NCI-H2029 treated with DMSO at 0.1 percent for 48 hours (cell line): ENCODE measurements at places on chromosomes 2 and 18.

DNA sequence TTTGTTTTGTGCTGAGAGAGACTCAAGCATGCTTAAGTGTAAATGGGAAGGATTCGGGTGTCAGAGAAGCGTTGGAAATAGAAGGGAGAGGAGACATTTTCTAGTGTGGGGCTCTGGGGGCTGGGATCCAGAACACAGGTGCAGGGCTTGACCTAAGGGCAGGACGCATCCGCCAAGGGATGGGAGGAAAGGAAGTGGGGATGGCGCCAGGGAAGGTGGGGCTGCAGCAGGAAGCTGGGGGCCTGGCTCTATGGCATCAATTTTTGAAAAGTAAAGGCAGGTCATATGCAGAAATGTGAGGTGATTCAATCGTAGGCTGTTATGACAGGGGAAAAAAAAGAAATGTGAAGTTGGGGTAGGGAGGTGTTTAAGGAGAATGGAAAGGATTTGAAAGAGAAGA is 143.2 kb upstream of the SERTAD2 start:
- peak; percentile 24 for DNase-seq

GRCh38 chr2:40255103-40255502 is 196.8 kb downstream of the SLC8A1 start:
- no peak for DNase-seq

GRCh38 chr2:120174963-120175581 is 48.1 kb downstream of the TMEM185B start:
- peak; percentile 60 for DNase-seq

DNA sequence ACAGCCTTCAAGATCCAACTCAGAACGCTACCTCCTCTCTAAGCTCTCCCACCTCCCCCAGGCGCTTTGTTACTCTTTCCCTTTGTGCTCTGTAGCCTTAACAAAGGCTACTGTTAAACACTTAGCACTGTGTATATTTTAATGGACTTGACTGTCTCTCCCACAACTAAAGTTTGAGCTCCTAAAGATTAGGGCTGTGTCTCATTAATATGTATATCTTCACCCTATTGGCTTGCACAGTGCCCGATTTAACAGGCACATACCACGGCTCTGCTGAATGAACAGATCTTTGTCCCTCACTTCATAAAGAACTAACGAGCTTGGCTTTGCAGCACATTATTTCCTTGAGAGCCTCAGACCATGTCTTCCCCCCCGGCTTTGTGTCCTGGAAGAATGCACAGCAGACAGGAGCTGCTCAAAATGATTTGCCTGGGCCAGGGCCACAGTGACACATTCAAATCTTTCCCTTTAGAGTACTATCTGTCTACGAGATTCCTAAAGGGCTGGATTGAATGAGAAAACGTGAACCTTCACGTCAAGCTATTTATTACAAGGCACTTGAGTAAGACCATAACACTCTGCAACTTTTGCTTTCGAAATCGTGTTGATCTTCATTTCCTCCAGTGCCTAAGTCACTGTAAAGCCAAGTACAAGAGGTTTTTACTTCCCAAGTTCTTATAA is 22.1 kb downstream of the ABHD3 start:
- no peak for DNase-seq

DNA sequence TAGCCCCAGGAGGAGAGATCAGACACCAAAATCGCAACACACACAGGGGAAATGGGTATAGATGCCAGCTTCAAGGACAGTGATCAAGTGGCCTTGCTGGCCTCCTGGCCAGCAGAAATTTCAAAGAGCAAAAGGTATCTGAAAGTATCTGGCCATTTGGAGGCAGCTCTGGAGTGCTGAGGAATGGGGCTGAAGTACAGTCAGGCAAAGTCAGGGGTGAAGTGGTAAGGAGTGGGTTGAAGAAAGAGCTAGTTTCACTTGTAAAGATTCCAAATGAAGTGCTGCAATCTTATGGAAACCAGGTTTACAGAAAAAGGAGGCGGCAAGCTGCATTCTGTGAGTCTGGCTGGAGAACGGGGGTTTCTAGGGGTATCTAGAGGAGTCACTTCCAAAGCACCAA is 19.2 kb upstream of the PCBP1 start:
- no peak for DNase-seq

DNA sequence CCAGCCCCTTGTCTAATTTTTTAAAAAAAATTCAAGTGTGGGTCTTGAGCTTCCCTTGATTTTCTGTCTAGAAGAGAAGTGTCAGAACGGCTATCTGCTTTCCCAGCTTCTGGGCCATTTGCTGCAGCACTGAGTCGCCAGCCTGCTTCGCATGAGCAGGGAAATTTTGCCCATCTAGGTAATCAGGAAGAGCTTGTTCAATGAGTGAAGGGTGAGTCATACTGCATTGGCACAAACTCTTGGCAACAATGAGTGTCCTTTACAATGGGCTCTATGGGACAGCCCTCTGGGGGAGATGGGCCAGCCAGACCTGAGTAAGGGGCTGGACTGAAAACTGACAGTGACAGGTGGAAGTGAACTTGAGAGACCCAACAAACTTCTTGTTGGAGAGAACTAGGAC is 2.4 kb upstream of the RNF144A start:
- no peak for DNase-seq

- peak; percentile 48 for DNase-seq
Measured at GRCh38 chr2:52238782-52239181, 1206.8 kb upstream of the NRXN1 start.

GRCh38 chr2:677056-677958 is at the start of gene TMEM18:
Gene TMEM18 (minus strand): TSS chr2:677406. CDS start chr2:677345, 61 bp downstream.
- peak; percentile 84 for DNase-seq

- no peak for DNase-seq
Measured at GRCh38 chr2:106867196-106867953, 18.6 kb downstream of the ST6GAL2 start.

DNA sequence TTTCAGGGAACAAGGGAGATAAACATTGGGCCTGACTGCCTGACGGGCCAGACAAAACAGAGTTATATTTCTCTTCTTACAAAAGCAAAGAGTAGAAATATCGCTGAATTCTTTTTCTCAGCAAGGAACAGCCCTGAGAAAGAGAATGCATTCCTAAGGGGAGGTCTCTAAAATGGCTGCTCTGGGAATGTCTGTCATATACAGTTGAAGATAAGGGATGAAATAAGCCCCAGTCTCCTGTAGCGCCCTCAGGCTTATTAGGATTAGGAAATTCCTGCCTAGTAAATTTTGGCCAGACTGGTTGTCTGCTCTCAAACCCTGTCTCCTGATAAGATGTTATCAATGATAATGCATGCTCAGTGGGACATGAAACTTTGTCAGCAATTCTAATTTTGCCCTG is 134.9 kb upstream of the CNTNAP5 start:
- DNase-seq, result no peak

GRCh38 chr2:174012347-174013314 is 47.5 kb upstream of the SP3 start:
- no peak for DNase-seq

GRCh38 chr2:171550613-171551012 is 28.3 kb downstream of the CYBRD1 start:
- DNase-seq, result no peak

- no peak for DNase-seq
Measured at GRCh38 chr2:126669772-126670171, 13.8 kb downstream of the GYPC start.

DNA sequence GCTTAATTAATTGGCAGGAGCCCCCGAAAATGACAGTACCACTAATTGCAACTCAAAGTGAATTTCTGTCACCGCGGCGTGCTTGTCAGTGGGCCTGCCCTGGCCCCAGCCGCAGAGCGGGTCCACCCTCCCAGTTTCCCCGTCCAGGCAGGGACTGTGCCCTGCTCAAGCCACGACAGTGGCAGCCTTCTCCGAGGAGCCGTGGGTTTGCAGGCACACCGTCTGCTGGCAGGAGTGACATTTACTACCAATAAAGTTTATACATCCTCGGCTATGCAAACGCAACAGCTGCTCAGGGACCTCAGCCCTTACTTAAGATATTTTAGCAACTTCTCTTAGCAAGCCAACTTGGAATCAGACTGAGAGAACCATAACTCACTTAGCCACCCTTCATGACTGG is 112.7 kb downstream of the GBX2 start:
- no peak for DNase-seq

GRCh38 chr2:51629406-51629805 is 597.5 kb upstream of the NRXN1 start:
- no peak for DNase-seq

- DNase-seq, result no peak
Measured at GRCh38 chr2:101751875-101752619, 54.5 kb downstream of the MAP4K4 start.

GRCh38 chr18:5582849-5583681 is 39.3 kb upstream of the EPB41L3 start:
- DNase-seq, result no peak

DNA sequence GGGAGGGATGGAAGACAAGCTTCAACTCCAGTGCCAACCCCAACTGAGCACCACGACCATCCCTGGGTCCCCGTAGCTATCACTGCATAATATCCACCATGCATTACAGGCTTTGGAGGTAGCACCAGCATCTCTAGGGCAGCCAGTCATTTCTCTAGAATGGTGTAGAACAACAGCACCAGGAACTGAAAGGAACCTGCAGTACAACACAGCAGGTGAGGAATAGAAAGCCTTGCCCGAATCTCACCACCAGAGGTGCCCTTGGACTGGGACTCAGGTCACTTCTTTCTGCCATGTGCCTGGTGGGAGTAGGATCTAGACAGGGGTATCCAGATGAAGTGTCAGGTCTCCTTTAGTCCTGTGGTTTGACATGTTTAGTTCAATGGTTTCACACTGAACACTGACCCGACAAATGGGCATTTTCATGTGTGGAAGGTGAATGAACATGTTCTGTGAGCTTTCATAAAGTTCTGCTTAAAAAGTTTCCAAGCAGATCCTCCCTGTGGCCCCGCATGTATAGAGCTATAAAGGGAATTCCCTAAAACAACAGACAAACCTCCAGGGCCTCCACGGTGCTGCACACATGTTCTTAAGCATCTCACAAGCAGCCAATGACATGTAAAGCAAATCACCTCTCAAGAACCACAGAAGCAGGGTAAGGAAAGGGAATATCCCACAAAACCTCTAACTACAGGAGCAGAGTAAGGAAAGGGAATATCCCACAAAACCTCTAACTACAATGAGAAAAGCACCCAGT is 208.3 kb downstream of the AFF3 start:
- no peak for DNase-seq

- no peak for DNase-seq
Measured at GRCh38 chr2:57460396-57461276, 586.0 kb upstream of the VRK2 start.

DNA sequence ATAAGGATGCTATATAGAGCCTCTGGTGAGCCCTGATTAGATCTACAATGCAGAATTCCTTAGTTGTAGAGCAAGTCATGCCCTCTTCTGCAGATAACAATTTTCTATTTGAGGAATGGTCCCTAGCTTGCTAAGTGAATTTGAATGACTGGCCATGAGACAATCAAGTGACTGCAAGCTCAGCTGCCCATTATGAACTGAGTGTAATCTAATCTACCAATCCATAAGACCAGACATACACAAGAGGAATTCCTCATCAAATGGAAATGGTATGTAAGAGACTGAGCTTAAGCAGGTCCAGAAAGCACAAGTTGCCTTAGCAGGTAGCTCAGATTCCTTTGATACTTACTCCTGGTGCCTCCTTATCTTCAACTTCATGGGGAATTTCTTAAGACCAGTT is 4.8 kb upstream of the ANKRD44 start:
- DNase-seq, result no peak

- DNase-seq, result no peak
Measured at GRCh38 chr2:235044501-235045271, 92.9 kb downstream of the SH3BP4 start.

DNA sequence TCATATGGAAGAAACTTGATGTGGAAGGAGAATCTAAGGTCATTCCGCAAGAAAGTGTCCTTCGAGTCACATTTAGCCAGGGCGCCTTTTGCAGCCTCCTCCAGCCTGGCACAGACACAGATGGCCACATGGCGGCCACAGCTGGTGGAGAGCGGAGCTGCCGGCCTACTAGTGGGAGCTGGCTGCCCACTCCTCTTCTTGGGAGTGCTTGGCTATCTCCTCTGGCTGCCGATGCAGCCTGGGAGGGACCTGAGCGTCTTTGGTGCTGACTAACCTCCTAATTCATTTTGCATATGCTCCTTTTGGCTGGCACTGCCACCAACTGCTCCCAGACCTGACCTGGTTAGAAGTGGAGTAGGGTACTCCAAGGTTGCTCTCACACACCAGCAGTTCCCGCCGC is 199.3 kb upstream of the MYT1L start:
- no peak for DNase-seq

DNA sequence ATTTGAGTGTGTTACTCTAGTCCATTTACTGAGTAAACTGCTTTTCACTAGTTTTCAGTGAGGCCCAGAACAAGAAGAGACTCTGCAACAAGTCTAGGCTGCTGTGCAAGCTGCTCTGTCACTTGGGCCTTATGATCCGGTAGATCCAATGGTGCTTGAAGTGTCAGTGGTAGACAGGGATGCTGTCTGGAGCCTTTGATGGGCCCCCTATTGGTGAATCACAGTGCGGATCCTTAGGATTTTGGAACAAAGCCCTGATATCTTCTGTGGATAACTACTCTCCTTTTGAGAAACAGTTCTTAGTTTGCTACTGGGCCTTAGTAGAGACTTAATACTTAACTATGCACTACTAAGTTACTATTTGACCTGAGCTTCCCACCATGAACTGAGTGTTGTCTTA is 150.2 kb downstream of the TMEFF2 start:
- no peak for DNase-seq

- DNase-seq, result no peak
Measured at GRCh38 chr2:16194530-16194929, 254.2 kb downstream of the MYCN start.

DNA sequence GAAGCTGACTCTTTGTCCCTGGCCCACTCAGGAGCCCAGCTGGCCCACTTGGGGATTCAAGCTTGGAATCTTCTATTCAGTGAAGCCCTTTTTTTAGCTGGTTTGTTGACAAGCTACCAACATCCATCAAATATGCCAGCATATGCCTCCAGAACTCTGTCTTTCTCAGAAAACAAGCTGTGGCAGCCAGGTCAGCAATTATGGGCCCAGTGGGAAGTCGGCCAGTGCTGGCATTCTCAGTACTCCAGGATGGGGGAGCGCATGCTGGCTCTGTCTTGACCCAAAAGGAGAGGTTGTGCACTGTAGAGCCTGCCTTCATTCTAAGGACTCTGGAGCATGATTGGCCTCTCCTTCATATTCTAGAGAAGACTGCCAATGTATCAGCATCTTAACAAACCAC is 401.5 kb downstream of the CNTNAP5 start:
- no peak for DNase-seq

- peak; percentile 19 for DNase-seq
Measured at GRCh38 chr18:8177330-8178016, 431.8 kb upstream of the RAB12 start.

DNA sequence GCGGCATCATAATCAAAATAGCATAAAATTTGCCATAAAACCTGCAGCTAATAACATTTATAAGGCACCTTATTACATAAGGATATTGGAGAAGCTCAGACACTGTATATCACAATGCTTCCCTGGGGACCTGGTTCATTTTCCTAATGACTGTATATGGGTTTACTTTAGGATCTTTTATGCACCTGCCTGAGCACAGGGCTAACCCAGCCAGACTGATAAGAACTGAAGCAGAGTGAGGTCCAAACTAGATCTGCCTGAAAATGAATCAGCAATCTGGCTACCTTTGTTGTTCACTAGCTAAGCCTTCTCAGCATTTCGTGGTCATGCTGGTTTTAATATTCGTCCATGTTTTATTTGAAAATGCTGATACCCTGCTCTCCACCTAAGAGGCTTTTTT is 1922.3 kb upstream of the CELF4 start:
- no peak for DNase-seq

- DNase-seq, result no peak
Measured at GRCh38 chr2:139122711-139123158, 342.5 kb upstream of the NXPH2 start.

- DNase-seq, result no peak
Measured at GRCh38 chr18:79496978-79497637, 101.4 kb downstream of the NFATC1 start.
